ENCODE measurements at places on chromosomes 2 and 18. TPM values are rescaled to one million over a fixed set of nuclear protein-coding genes. Genes with fewer than 3 reads are reported as not detected.

DNA sequence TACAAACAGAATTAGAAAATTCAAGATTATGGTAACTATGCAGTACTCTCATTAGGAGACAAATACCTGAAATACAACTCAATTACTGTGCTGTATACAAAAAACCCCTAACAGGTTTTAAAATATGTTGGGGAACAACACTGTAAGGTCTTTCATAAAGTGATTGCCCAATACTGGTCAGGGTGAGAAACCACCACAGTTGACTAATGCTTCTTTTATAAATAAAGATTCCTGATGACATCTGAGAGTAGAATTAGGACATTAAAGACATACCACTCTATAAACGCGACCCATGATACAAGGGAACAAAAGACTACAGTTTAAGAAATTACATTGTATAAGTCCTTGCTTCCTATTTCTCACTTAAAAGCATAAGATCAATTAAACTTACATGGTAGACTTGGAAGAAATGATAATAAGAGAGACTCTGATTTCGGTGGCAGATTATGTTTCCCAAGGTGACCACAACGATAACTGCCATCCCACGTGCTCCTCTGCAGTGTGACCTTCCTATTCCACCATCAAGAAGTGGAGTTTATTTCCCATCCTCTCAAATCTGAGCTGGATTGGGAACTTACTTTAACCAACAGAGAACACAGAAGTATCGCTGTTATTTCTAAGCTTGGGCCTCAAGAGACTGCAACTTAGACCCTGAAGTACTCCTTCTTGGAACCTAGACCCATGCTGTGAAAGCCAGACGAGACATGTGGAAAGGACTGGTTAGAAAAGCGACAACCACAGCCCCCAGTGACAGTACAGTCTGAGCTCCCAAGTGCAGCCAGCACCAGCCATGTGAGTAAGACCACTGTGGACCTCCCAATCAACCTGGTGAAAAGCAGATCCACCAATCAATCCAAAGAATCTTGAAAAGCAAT, 52.3 kb downstream of the ZNF521 start:
- DNase-seq, result no peak

DNA sequence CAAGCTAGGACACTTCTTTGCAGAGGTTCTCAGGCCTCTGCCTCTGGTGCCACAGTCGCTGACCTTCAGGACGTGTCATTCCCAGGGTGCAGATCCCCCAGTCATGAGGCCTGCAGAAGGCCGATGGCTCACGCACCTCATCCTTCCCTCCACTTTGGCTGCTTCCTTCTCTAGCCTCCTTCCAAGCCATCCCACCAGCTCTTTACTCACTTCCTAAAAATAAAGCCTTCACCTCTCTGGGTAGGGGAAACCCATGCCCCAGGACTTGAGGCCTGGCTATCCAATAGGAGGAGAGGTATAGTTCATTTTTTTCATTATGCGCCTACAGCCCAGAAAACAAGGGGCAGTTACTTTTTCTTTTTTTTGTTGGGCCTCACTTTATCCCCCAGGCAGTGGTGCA, 91.4 kb downstream of the B3GNT2 start:
- no peak for DNase-seq

GRCh38 chr18:13239171-13239956, 20.8 kb downstream of the LDLRAD4 start:
- no peak for DNase-seq

LRRC30 gene
- not detected for total RNA-seq
